ENCODE measurements at places on chromosomes 12 and 14.

GRCh38 chr14:104421401-104421821, 158.2 kb upstream of the C14orf180 start:
- no peak for DNase-seq

- DNase-seq: no peak
These were observed 131.1 kb downstream of the MED13L start for GRCh38 chr12:116146386-116146785.

DNA sequence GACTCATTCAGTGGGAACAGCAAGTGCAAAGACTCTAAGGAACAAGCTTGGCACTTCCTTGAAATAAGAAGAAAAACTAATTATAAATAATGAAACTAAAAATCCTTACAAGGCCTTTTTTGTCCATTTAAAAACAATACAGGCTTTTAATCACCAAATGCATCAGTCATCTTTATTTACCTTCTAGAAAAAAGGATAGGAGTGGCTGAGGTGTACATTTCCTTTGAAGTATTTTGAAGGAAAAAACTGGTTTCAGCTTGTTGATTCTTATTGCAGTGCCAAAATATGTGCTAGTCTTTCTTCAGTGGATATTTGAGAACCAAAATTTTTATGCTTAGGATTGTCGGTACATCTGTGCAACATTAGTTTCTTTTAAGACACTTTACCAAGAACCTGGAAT, 29.8 kb downstream of the MED21 start:
- DNase-seq: no peak

GRCh38 chr12:34591966-34592365, 569.7 kb downstream of the ALG10 start:
- no peak for DNase-seq
